ENCODE measurements at places on chromosomes 4 and X.

- no peak for DNase-seq
Observed at GRCh38 chr4:68950033-68950432, 1.6 kb downstream of the UGT2A3 start.

GRCh38 chr4:91369116-91369515 lies 934.6 kb upstream of the GRID2 start:
- DNase-seq, result no peak

GRCh38 chr4:100369871-100370270 lies 148.0 kb downstream of the EMCN start:
- no peak for DNase-seq

GRCh38 chrX:23494741-23495140 lies 160.1 kb downstream of the PTCHD1 start:
- DNase-seq, result no peak

DNA sequence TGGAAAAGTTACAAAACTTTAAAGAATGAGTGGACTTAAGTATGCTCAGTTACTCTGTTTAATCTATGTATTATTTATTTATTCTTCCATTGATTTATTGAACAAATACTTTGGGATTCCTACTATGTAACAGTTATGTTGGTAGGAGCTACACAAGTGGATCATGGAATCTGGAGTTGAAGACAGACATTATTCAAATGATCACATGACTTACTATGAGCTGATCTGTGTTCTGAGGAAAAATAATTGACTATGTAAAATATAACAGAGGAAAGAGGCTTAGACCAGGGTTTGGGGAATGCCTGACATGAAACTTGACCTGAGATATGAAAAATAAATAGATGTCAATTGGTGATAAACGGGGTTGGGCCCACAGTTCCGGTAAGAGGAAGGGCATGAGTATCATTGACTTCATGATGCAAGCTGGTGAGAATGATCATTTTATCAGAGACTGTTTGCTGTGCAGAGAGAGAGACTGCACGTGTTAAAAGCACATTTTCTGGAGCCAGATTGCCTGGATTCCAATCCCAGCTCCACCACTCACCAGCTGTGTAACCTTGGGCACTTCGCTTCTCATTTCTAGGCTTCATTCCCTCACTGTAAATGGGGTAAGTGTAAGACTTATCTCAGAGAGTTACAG lies 179.0 kb downstream of the SPCS3 start:
- no peak for DNase-seq

GRCh38 chr4:133096972-133097371 lies 52.1 kb upstream of the PCDH10 start:
- DNase-seq, result no peak

DNA sequence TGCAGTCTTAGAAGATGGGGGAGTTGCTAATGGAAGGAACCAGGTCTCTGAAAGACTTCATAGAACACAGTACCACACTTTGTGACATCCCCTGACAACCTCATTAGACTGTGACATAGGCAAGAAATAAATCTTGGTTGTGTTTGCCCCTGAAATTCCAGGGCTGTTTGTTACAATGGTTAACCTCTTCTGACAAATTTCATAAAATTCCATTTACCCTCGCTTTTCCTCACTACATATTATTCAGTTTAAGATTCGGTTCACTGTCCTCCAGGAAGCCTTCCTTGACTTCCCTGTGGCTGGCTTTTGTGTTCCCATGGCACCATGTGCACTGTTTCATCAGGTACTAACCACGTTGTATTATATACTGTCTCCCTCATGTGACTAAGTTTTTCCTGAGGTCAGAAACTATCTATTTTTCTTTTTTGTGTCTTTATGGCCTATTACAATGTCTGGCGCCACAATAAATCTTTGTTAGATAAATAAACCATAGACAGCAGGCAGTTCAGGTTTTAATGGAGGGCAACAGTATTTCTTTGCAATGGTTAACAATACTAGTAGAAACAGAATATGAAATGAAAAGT lies 54.2 kb downstream of the ATXN3L start:
- DNase-seq, result no peak

DNA sequence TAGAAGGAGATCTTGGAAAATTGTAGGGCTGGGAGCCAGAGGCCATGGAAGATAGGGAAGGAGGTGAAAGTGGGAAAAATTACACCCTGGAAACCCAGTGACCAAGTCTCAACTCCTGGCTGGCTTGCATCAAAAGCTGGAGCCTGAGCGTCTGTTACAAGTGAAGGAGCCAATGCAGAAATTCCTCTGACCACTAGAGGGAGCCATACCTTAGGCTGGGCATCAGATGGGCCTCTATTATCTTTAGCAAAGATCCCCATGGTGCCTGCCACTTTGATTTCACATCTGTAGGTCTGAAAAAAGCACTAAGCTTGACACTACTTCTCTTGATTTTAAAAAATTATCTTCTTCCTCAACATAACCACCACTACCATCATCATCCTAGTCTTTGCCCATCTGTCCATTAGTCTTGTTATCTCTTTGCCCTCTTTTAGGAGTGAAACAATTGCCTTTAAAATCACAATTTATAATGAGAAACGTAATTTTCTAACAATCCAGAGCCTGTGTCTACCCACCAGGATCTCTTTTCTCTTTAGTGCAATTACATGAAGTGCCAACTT lies 62.9 kb downstream of the ANAPC4 start:
- peak; percentile 1 for DNase-seq
